ENCODE measurements at places on chromosomes 2 and 18. TPM values are rescaled to one million over a fixed set of nuclear protein-coding genes. Genes with fewer than 3 reads are reported as not detected.
A peak's percentile ranks its signal among the peaks of the same experiment; 100 is the strongest.

- no peak for DNase-seq
Measured at GRCh38 chr18:69725855-69726508, 221.7 kb downstream of the CD226 start.

GRCh38 chr2:32923109-32923508, 23.6 kb upstream of the LTBP1 start:
- no peak for DNase-seq

DNA sequence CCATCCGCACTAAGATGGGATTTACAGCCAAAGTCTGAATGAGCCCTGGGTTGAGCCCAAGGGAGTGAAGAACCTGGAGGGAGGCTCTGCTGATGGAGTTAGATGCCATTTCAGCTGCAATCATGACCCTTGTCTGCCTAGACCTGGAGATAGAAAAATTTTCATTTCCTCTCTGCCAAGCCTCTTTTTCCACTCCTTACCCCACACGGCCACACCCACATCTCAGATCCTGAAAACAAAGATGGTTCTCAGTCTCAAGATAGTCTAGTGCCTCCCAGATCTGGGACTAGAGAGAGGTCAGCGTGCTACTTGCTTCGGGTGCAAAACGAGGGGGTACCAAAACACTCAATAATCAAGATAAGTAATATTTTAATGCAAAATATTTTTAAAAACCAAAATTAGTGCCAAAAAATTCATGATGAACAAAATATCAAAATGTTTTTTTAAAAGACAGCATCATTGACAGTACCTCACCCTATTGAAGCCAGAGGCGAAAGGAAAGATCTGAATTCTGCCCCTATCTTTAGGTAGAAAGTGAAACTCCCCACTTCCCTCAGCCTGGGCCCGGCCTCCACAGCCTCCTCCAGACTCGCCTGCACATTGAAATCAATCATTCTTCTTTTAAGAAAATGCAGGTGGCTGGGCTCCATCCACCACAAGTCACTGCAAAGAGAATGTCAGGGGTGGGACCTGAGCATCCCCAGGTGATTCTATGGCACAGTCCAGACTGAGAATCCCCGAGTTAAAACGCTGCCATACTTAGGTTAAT, 57.8 kb upstream of the GPR45 start:
- DNase-seq = no peak

GRCh38 chr2:189982780-189983394, 79.6 kb downstream of the MSTN start:
- no peak for DNase-seq

GRCh38 chr18:8705961-8706790, 820 bp downstream of the MTCL1 start:
- peak; percentile 31 for DNase-seq

GRCh38 chr2:126912201-126912600, 13.5 kb downstream of the TEX51 start:
- no peak for DNase-seq

DNA sequence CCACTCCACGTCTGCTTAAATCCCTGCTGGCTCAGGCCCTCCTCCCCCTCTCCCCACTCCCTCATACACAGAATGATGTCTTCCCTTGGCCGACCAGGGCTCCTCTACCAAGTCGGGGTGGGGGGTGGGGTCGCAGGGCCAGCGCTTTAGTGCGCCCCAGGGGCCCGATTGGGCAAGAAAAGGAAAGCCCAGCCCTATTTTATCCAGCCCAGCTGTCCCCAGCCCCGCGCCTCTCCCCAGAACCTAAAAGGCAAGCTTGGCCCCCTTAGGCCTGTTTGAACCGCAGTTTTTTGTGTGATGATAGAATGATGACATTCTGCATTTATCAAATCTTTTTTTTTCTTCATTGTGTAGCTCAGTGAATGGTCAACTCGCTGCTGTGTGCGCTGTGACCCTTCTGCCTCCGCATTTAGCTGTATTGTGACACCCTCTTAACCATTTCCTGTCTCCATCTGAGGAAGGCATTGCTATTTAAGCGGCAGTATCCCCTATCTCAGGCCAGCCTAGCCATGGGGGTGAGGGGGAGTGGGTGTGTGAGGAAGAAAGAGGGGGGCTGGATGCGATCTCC, 231.4 kb downstream of the HAUS1 start:
- no peak for DNase-seq

DNA sequence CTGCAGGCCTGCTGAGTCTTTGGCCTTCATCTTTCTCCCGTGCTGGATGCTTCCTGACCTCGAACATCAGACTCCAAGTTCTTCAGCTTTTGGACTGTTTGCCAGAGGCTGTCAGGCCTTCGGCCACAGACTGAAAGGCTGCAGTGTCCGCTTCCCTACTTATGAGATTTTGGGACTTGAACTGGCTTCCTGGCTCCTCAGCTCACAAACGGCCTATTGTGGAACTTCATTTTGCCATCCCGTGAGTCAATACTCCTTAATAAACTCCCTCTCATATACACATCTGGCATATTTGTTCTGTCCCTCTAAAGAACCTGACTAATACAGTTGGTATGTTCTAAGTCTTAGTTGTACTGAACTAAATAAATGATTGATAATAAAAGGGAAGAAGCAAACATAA, 702.8 kb upstream of the LINC00305 start:
- DNase-seq = no peak

- no peak for DNase-seq
Measured at GRCh38 chr2:17148407-17149145, 369.7 kb downstream of the RAD51AP2 start.

GRCh38 chr2:60819155-60819862, 62.1 kb upstream of the REL start:
- DNase-seq = no peak

- DNase-seq = no peak
Measured at GRCh38 chr2:10041711-10042110, 1.6 kb upstream of the KLF11 start.

DNA sequence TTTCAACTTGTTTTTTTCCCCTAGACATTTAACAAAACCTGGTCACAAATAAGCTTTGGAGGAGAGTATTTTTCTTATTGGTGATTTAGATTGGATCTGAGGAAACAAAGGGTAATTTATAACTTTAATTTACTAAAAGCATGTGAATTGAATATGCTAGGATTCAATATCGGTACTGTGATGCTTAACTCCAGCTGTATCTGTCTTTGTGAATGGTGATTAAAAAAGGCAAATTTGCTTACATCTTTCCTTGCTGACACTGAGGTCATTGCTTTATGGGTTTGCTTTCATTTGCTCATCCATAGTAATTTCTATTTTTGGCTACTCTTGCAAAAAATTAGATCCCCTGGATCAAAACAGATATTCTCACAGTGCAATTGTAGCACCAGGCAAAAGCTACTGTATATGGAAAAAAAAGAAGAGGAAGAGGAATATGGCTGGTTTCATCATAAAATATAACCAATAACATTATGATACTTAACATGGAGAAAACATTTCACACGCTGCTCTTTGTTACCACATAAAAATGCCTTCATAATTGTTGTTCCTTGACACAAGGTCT, 832.0 kb upstream of the ZEB2 start:
- no peak for DNase-seq

- DNase-seq = no peak
Measured at GRCh38 chr2:212677466-212677865, 138.9 kb upstream of the ERBB4 start.

DNA sequence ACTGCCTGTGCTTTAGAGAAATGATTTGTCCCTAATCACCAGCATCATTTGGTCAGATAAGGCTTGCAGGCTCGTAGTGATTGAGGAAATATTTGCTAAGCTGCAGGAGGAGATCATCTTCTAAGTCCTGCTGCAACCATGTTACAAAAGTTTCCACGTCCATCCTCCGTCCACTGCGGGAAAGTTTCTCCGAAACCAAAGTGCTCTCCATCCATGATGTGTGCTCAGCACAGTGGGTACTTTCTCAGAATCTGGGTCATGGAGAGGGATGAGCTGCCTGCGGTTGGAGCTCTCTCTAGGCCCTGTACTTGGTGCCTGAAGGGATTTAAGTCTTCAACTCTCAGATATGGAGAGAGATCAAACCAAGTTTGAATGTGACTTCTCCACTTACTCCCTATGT, 39.3 kb downstream of the IL1RL2 start:
- DNase-seq = no peak

GRCh38 chr2:241876528-241877196, 7.1 kb downstream of the RTP5 start:
- DNase-seq = no peak

DNA sequence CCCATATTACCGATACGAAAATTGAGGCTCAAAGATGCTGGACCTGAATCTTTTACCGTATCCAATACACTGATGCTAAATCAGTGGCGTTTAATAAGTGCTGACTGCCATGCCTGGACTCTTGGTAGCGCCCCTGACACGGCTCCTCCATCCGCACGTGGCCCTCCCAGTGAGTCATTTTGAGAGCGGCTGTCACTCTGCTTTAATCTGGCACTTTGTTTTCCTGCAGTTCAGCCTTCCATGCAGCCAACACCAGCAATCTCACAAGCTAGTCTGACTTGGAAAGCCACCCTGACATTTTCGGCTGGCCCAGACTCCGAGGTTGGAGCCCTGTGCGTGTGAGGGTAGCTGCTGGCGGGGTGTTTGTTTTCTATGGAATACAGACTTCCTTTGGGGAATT, 155.1 kb upstream of the LMAN1 start:
- DNase-seq = peak; percentile 37

DNA sequence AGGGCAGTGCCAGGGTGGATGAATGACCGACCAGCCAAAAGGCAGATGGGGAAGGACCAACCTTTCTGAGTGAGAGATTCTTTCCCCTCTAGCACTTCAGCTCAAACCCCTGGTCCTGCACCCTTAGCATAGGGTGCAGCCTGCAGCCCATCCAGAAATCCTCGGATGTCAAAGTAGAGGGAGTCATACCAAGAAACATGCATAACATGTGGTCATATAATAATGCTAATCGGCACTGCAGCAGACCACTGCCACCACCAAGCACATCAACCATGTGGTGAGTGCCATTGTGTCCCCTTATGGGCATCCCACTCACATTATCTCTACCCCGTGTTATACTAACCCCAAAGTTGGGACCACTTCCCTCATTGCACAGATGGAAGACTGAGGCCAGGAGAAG, 17.7 kb downstream of the ATOH8 start:
- DNase-seq = no peak

- no peak for DNase-seq
Measured at GRCh38 chr18:44824884-44825283, 144.2 kb downstream of the SETBP1 start.

GRCh38 chr2:31197166-31197565, 20.1 kb downstream of the CAPN14 start:
- no peak for DNase-seq

- DNase-seq = no peak
Measured at GRCh38 chr18:44837482-44838180, 156.9 kb downstream of the SETBP1 start.

DNA sequence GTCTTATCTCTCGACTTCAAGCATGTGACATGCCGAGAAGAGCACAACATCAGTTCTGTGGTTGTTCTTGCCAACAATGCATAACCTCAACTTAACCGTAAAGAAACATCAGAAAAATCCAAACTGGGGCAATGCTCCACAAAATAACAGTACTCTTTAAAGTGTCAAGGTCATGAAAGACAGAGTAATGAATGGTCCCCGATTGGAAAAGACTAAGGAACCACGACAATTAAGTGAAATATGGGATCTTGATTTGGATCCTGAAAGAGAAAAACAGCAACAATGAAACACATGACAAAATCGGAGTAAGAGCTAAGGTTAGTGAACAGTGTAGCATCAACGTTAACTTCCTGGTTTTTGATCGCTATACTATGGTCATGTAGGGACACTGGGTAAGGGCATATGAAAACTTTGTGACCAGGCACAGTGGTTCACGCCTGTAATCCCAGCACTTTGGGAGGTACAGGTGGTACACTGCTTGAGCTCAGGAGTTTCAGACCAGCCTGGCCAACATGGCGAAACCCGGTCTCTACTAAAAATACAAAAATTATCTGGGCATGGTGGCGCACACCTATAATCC, 55.2 kb downstream of the UNC50 start:
- no peak for DNase-seq

OTX1 gene
- 7.0 TPM for total RNA-seq

LAMA1 gene
- not detected for total RNA-seq

CPLX4 gene
- not detected for total RNA-seq

MYO3B gene
- total RNA-seq = 6.7 TPM

SRBD1 gene
- 17.8 TPM for total RNA-seq

REG3A gene
- total RNA-seq = not detected

CFAP210 gene
- total RNA-seq = 0.96 TPM

TAF4B gene
- total RNA-seq = 2.8 TPM

SRD5A2 gene
- total RNA-seq = not detected
